ENCODE measurements at places on chromosomes 3 and 15.

DNA sequence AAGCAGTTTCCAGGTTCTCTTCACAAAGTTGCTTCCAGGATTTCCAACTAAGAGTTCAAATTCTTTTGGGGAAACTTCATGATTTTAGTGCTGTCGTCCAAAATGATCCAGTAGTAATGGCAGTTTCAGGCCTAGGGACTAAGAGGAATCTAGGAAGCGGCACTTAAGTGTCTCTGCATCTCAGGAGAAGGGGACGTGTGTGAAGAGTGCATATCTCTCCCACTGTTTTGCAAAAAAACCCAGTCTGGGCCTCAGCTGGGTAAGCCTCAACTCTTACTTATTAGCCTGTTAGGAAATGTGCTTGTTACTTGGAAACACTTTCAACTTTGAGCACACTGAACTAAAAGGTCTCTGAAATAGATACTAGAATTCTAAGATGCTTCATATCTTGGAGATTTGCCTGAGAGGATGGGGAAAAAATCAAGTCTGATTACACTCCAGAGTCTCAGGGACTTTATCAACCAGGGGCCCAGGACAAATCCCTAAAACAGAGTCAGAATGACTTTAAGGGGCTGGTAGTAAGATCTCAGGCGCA lies 81.8 kb downstream of the WDR76 start:
- no peak for DNase-seq

DNA sequence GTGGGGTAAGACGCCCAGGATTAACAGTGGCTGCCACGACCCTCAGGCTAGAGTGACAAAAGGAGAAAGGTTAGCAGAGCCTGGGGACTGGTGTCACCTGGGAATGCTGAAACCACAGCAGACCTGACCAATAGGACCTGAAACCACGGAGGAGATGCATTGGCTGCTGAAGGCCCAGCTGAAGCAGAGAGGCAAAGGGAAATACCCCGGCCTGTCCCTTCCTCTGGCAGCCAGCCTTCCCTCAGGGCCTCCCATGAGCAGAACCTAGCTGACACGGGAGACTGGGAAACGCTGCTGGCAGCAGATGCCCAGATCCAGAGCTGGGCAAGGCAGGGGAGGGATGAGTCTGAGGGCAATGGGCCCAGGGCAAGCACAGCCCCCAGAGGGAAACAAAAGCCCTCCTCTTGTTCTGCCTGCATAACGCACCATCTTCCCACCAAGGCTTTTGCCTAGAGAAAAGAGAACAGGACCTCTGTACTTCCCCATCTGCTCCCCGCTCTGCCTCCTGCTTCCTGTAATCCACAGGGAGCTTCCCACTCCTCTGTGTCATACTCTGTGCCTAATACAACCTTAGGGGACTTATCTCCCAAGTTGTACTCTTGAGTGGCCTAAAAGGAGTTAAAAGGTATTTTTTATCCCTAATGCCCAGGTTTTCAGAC lies 216.2 kb downstream of the ABHD5 start:
- no peak for DNase-seq

DNA sequence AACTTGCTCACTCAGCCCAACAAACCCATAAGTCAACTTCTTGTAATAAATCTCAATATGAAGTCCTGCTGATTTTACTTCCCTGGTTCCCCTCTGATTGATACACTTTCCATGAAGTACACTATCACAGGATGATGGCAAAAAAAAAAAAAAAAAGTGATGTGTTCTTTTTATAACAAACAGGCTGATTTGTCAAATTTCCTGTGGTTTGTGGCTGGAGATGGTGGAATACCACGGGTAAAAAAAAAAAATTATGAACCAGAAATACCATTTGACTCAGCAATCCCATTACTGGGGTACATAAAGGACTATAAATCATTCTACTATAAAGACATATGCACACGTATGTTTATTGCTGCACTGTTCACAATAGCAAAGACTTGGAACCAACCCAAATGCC lies 10.7 kb upstream of the SERPINI2 start:
- no peak for DNase-seq

GRCh38 chr3:128009952-128010846 lies 42.0 kb upstream of the SEC61A1 start:
- no peak for DNase-seq

- no peak for DNase-seq
These were observed 25.1 kb downstream of the ACAA1 start for GRCh38 chr3:38111696-38112377.

DNA sequence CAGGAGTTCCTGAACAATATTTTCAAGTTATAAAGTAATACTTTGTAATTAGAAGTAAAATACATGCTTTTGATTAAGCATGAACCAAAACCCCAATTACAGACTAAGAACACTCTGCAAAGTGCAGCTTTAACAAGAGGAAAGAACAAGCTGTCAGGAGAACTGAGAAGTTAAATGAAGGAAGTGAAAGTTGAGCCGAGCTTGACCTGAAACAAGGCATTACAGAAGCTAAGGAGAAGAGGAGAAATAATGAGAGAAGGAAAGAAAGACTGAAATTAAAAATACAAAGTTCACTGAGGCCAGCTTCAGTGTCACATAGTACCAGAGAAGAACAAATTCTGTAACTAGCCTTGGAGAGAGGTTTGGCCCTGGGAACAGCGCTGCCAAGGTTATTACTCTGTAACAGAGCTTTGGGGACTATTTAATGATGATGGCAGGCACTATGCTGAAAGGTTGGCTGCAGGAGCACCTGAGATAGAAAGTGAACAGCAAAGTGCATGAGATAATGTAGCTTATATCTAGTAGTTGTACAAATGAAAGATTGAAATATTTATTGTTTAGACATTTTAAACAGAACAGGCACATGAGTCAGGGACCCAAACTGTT lies 241.9 kb upstream of the PEX5L start:
- DNase-seq = no peak

All from renal cortex interstitium (tissue), 15 donors.